ENCODE measurements at places on chromosomes 7 and 10.

DNA sequence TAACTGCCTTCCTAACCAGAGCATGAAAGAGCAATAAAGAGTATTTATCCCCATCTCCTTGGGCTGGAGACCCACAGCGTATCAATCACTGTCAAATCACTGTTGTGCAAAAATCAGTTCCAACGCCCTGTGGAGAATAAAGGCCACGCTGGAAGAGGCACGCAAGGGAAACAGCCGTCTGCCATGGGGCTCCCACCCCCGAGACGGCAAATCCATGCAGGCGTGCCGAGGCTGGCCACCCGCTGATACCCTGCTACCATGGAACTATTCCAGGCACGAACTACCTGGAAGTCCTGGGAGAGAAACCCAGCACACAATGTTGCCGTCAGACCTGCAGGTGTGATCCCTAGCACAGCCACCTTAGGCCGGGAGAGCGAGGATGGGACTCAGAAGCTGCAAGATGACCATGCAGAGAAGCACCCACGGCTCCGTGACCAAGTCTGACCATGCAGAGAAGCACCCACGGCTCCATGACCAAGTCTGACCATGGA is 185.3 kb downstream of the DIP2C start:
- no peak for DNase-seq

DNA sequence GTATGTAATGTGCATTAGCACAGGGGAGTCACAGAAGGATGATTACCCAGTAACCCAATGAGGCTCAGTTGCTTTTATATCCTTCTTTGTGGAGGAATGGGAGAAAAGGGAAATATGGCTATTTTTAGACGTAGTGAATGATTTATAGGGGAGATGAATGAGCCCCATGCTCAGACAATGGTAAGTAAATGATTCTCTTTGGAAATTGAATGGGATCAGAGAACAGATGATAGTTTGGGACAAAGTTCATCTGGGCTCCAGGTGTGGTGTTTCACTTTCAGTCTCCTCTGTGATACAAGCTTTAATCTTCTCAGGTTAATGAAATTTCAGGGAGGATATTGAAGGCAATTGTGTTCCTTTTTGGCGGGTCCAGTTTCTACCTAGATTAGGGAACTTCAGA is 63.0 kb upstream of the MPP7 start:
- DNase-seq = no peak

GRCh38 chr7:25669281-25669781 is 441.0 kb upstream of the NPVF start:
- no peak for DNase-seq

GRCh38 chr10:33153251-33153967 is 181.1 kb downstream of the NRP1 start:
- DNase-seq = no peak

DNA sequence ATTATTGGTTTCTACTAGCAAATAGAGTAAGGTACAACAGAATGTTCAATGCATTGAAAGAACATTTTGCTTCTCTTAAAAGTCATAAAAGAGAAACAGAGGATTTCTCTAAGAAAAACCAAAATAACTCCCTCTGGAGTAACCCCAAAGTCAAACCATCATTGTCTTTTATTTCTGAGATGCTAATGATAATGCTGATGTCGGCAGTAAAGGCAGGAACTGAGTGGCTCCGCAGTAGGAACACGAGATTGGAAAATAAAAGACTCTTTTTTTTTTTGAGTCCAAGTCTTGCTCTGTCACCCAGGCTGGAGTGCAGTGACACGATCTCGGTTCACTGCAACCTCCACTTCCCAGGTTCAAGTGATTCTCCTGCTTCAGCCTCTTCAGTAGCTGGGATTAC is 2.7 kb upstream of the USP54 start:
- no peak for DNase-seq

DNA sequence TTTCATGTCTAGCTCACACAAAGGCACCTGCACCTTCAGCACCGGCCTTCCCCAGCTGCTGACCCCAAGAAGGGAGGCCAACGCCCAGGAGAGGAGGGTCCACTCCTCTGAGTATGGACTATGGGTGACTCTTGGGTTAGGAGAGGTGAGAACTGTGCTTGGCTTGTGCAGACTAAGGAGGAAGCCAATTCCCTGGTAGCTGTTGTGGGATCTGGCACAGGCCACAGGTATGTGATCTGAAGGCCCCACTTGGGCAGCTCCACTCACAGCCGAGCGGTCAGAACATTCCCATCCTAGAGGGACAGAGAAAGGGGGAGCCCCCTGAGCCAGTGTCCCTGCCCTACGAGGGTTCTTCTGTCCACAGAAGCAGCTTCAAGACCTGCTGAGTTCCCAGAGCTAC is 52.8 kb upstream of the FIGNL1 start:
- no peak for DNase-seq

DNA sequence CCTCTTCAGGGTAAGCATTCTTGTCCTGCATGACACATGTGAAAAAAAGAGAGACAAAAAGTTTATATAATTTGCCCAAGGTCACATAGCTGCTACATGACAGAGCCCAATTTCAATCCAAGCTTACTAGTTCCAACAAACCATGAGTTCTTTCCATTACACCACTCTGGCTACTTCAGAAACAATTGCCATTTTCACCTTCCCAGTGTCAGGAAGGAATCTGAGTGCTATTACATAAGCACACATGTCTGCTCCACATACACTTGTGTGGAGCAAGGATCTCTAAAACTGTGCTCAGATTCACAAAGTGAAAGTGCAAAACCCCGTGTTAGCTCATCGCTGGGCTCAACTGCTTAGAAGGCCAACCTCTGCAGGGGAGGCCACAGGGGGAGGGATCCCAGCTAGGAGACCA is 356.2 kb upstream of the NFE2L3 start:
- peak; percentile 12 for DNase-seq

- no peak for DNase-seq
Measured at GRCh38 chr10:95303535-95303934, 12.7 kb upstream of the PDLIM1 start.

DNA sequence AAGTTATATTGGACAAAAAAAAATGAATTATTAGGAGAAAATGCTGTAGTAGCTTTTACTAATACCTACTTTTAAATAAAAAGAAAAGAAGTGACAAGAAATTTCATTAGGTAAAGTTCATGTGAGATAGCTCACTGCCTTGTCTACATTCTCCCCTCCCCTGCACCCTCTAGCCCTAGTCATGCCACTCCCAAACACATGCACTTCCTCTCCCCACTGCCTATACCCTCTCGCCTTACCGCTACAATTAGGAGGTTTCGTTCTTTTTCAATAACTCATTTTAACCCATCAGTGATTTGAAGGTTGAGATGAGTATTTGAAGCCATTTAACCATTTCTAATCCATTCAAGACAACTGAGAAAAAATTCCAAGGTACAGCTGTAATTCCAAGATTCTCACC is 75.3 kb downstream of the HIBADH start:
- no peak for DNase-seq

DNA sequence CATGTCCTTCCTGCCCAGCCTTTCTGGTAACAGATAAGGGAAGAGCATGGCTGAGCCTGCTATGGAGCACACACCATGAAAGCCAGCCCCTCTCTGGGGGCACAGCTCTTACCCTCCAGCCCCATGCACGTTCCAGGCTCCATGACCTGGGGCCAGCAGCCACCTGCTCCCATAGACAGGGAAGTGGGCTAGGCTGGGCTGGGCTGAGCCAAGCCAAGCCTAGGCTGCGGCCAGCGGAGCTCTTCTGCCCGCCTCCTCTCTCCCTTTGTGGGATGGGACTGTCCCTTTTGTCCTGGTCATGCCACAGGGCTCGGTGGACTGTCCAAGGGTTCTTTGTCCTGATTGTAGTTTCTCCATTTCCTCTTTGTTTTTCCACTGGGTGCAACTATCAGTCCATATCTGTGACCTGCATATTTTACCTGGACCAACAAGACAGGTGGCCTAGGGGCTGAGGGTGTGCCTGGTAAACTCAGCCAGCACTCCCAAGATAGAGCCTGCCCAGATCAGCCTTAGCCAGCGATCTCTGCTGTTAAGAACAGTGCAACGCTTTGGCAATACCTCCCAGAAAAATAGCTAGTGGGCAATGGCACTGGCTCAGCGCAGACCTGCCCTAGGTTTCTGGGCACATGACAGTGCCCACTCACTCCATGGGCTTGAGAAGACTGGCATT is 97.2 kb upstream of the BTBD16 start:
- DNase-seq = no peak

DNA sequence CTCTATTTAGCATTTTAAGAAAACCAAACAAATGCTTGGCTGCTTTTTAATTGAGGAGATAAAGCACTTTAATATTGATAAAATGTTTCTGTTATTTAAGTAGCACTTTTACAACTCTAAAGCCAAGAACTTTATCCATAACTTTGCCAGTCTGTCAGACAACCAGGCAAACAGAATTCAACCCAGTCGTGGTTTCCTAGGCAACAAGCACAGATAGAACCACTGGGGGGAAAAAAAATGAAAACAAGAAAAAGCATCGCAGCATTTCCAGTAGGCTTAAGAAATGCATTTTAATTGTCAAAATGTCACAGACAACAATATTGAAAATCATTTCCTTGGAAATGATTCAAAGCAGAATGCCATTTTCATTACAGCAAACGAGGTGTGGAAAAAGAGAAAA is 323.4 kb downstream of the PARD3 start:
- DNase-seq = no peak

DNA sequence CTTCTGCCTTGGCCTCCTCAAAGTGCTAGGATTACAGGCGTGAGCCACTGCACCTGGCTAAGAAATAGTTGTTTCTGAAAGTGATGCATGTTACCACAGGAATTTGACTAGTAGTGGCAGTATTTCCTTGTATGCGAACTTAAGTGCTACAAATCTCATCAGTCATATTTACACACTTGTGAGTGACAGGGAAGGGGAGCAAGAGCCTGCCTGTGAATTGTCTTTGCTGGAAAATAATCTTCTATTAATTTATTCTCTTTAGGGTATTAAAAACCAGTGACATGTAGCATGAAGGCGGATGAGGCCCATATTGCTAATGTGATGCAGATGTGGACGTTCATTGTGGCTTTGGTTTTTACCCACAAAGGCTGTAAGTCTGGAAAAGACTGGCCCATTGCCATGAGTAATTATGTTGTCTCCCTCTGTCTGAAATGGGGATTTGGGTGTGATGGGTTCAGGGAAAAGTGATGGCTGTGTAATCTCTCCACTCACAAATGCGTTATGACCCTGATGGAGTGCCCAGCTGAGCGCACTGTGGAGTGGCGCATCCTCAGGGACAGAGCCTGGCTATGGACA is 97.6 kb downstream of the CCNY start:
- DNase-seq = peak; percentile 52

DNA sequence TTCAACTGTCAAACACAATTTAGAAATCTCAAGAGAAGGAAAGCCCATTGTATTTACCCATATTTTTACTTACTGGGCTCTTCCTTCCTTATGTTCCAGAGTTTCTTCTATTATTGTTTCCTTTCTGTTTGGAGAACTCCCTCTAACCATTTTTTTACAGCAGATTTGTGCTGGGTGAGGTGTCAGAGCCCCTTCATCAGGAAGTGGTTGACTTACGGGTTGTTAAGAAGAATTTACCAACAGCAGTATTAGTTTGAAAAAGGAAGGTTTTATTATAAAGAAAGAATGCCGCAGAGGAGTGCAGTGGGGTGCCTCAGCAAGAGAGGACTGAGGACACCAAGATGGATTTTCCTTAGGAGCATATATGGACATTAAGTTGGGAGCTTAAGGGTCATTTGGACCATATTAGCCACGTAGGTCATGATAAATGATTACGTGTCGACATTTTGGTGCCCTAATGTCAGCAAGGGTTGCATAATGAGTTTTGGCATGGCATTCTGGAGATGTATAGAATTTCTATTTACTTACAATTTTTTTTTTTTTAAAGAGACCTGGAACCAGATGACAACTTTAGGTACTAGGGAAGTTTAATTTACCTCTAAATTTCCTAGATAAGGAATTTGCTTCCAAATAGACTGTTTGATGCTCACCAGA is 6.3 kb upstream of the TBATA start:
- DNase-seq = no peak

DNA sequence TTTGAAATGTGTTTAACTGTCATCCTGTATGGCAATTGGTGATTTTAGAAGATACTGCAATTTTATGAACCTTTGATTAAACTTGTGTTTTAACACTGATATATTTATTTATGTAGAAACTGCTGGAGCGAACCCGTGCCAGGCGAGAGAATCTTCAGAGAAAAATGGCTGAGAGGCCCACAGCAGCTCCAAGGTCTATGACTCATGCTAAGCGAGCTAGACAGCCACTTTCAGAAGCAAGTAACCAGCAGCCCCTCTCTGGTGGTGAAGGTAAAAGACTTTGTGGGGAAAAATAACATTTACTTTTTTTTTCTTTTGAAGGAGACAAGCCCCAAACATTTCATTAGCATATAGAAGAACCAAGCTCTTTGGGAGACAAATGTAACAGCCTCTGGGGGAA is 6.5 kb downstream of the ANLN start:
- no peak for DNase-seq

GRCh38 chr7:113087071-113087998 is 708 bp upstream of the GPR85 start:
- DNase-seq = peak; percentile 93

- no peak for DNase-seq
Measured at GRCh38 chr7:184294-185264, 7.8 kb upstream of the FAM20C start.

- DNase-seq = no peak
Measured at GRCh38 chr7:39367943-39368342, 198.3 kb upstream of the YAE1 start.

- DNase-seq = no peak
Measured at GRCh38 chr7:52719677-52720076, 315.8 kb upstream of the POM121L12 start.

DNA sequence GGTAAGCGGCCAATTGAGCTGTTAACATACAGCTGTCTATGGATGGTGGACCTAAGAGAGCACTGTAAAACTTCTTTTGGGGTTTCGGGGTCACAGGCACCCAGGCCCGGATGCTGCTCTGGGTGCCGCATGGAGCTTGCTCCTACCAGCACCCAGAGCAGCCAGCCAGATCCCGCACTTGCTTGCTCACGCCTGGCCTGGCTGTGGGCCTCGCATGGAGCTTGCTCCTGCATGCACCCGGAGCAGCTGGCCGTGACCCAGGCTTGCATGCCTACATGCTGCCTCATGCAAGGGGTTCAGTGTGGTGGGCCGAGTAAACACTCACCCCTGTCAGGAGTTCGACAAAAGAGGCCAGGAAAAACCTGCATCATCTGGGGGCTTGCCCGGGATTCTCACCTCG is 896.9 kb downstream of the SORCS1 start:
- no peak for DNase-seq

GRCh38 chr7:17275749-17276671 is 22.4 kb upstream of the AHR start:
- peak; percentile 93 for DNase-seq

GRCh38 chr10:90977162-90977854 is 56.4 kb upstream of the ANKRD1 start:
- DNase-seq = no peak

DNA sequence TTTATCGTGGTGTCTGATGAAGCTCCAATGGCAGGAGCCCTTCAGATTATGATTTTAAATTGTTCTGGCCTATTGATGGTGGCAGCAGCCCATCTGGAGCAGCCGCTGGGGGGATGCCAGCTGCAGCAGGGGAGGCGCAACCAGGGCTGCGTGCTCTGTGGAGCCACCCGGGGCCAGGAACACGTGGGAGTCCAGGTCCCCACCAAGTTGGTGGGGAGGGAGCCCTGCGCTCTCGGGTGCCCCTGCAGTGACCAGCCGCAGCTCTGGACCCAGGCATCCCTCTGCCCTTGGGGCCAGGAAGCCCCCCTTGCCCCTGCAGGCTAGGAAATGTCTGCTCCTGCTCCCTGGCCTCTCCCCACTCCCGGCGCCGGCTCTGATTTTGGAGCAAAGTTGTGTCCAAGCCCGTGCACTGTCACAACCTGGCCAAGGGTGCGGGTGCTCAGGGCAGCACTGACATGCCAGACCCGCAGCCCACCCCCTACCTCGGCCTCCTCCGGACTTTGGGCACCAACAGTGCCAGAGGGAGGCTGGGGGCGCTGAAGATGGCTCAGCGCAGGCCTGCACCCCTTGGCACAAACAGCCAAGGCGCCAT is 147.2 kb upstream of the ADO start:
- DNase-seq = no peak

Data from HFFc6 (cell line).